ENCODE measurements at places on chromosomes 2 and 18.

- peak; percentile 40 for DNase-seq
Measured at GRCh38 chr2:46331109-46331766, 34.0 kb downstream of the EPAS1 start.

- no peak for DNase-seq
Measured at GRCh38 chr18:48395646-48396045, 13.5 kb downstream of the ZBTB7C start.

- DNase-seq: no peak
Measured at GRCh38 chr18:62990653-62991052, 275.3 kb downstream of the PHLPP1 start.

DNA sequence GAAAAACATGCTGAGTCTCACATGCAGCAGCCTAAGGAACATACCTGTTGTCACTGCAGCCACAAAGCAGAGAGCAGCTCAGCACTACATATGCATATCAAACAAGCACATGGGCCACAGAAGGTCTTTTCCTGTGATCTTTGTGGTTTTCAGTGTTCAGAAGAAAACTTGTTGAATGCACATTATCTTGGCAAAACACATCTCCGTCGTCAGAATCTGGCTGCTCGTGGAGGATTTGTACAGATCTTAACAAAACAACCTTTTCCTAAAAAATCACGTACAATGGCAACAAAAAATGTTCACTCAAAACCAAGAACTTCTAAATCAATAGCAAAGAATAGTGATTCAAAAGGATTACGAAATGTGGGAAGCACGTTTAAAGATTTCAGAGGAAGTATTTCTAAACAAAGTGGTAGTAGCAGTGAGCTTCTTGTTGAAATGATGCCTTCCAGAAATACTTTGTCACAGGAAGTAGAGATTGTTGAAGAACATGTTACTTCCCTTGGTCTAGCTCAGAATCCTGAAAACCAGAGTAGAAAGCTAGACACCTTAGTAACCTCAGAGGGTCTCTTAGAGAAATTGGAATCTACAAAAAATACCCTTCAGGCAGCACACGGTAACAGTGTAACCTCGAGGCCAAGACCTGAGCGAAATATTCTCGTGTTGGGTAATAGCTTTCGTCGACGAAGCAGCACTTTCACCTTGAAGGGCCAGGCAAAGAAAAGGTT, 34.1 kb downstream of the ZNF407 start:
- peak; percentile 24 for DNase-seq

- DNase-seq: peak; percentile 45
Measured at GRCh38 chr2:19357402-19358241, 801 bp downstream of the OSR1 start.

DNA sequence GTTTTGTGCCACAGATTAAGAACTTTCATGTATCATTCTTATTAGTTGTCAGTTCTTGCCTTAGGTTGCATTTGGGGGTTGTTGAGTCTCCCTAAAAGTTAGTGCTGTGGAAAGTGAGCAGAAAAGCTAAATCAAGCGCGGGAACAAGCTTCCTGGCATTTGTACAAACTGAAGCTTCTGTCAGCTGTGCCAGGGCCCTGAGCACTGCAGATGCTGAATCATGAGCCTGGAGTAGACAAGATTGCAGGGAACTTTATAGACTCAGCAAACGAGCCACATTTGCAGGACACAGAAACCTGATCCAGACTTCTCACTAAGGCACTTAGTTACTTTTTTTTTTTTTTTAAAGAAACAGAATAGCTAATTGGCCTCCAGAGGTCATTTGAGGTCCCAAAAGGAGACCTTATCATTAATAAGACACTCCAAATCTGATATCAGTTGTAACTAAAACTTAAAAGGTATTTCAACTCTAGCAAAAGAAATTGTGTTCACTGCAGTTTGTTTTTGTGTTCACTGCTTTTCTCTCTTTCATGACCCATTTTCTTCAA, 88.7 kb downstream of the ADAM23 start:
- DNase-seq: peak; percentile 7

DNA sequence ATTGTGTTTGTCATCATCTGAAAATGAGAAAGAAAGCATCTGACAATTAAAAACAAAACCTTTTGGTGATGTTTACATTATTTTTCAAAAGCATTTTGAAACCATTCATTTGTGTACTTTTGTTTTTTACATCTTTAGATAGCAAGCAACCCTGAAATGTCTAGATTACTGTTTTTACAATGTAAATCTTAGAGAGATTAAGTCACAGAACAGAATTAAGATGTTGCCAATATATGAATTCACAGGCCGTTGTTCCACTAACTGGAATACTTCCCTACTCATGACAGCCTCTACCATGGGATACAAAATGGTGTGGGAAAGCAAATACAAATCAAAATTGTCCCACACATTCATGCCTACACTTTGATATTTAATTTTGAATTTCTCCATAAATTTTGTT, 480.0 kb upstream of the ZEB2 start:
- no peak for DNase-seq

- DNase-seq: no peak
Measured at GRCh38 chr2:159595410-159596046, 20.8 kb downstream of the BAZ2B start.

- no peak for DNase-seq
Measured at GRCh38 chr2:97645112-97645694, 659 bp upstream of the COX5B start.

DNA sequence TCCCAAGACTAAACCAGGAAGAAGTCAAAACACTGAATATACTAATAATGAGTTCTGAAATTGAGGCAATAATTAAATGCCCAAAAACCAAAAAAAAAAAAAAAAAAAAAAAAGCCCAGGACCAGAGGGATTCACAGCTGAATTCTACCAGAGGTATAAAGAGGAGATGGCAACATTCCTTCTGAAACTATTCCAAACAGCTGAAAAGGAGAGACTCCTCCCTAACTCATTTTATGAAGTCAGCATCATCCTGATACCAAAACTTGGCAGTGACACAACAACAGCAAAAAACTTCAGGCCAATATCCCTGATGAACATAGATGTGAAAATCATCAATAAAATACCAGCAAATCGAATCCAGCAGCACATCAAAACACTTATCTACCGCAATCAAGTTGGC, 108.5 kb upstream of the COL3A1 start:
- peak; percentile 9 for DNase-seq

DNA sequence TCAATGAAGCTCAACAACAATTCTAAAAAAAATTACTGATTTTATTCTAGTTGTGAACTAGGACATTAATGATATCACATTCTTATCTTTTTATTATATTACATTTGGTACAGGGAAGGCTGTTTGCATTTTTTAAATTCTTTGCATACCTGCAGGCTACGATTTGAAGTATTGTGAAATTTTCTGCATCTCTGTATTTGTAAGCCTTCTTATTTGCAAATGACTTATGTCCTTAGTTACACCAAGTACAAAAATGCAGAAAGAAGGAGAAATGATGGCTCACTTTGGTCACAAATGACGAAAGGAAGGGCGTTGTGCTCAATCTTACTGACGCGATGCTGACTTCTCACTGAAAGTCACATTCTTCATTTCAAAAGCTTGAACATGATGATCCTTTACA, 227.5 kb upstream of the SOX11 start:
- no peak for DNase-seq

GRCh38 chr2:26430826-26431225, 29.1 kb downstream of the DRC1 start:
- peak; percentile 22 for DNase-seq

- DNase-seq: peak; percentile 7
Measured at GRCh38 chr2:198072655-198073054, 268.3 kb downstream of the PLCL1 start.

DNA sequence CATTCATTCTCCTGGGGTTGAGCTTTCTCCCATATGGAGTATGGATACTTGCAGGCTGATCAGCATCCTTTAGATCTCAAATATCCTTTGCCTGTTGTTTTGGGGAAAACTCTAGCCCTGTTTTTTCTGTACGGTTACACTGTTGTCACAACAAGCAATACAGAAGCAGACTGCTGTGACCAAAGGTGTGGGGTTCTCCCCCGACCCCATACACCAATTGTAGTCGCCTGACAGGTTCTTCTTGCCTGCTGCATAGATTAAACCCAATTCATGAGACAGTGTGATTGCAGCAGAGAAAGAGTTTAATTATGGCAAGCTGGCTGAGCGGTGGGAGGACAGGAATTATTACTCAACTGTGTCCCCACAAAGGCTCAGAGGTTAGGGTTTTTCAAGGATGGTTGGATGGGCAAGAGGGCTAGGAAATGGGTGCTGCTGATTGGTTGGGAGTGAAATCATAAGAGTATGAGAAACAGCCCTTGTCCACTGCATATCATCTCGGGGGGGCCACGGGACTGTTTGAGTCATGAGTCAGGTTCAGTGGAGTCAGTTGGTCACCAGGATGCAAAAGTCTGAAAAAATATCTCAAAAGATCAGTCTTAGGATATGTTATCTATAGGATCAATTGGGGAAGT, 40.6 kb downstream of the ITGB1BP1 start:
- peak; percentile 30 for DNase-seq

Measured in fibroblast of skin of back (primary cell).